Esophagus squamous epithelium (tissue), 5 donors: ENCODE measurements at places on chromosomes 16 and 17. TPM values are rescaled to one million over a fixed set of nuclear protein-coding genes. Genes with fewer than 3 reads are reported as not detected.

Gene RNF166
- total RNA-seq: 7.8 TPM

Gene PLA2G10
- total RNA-seq: not detected

Gene IL32
- total RNA-seq: 4.6 TPM

Gene KCNH6
- not detected for total RNA-seq

Gene RGS9
- total RNA-seq: 8.1 TPM

Gene CORO6
- total RNA-seq: 39.9 TPM

Gene TMEM100
- total RNA-seq: 3.1 TPM

Gene SRSF2
- 260 TPM for total RNA-seq

- no peak for DNase-seq
Observed at GRCh38 chr17:71071837-71072236, 902.5 kb downstream of the KCNJ2 start.

DNA sequence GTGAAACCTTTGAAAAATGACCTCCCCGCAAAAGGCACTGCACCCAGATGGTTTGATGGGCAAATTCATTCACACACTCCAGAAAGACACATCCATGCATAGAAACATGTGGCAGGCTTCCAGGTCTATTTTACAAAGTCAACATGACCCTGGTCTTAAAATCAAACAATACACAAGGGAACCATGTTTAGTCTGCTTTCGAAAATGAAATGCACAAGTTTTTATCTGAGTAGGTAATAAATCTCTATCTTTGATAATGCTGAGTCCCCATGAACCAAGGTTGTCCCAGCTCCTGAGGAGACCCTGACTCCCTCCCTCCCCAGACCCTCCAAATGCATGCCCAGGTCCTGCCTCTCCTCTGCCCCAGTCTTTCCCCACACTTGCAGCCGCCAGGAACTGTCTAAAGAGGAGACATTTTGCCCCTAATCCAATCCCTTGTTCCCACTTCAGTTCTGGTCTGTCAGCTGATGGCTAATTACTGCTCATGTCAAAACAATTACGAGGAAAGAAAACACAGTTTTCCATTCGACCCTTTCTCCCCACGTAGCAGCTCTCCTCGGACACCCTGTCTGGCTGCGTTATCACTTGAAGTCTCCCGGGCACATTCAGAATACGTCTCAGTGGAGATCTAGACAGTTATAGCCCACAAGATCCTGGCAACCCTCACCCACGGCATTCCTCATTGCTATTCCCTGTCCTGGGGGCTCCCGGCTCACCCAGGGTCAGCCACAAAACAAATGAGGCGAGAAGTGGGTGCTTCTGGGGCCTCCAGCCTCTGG lies 68.8 kb upstream of the RCVRN start:
- no peak for DNase-seq

GRCh38 chr17:77492446-77493237 lies 351.9 kb downstream of the SEC14L1 start:
- DNase-seq: no peak

- no peak for DNase-seq
Observed at GRCh38 chr16:67632415-67633172, 12.3 kb upstream of the CARMIL2 start.

GRCh38 chr17:77734371-77735080 lies 224.0 kb upstream of the TNRC6C start:
- DNase-seq: no peak

- DNase-seq: no peak
Observed at GRCh38 chr17:69268543-69269014, 40.0 kb upstream of the ABCA10 start.

- no peak for DNase-seq
Observed at GRCh38 chr17:50840311-50840851, 5.0 kb downstream of the WFIKKN2 start.

DNA sequence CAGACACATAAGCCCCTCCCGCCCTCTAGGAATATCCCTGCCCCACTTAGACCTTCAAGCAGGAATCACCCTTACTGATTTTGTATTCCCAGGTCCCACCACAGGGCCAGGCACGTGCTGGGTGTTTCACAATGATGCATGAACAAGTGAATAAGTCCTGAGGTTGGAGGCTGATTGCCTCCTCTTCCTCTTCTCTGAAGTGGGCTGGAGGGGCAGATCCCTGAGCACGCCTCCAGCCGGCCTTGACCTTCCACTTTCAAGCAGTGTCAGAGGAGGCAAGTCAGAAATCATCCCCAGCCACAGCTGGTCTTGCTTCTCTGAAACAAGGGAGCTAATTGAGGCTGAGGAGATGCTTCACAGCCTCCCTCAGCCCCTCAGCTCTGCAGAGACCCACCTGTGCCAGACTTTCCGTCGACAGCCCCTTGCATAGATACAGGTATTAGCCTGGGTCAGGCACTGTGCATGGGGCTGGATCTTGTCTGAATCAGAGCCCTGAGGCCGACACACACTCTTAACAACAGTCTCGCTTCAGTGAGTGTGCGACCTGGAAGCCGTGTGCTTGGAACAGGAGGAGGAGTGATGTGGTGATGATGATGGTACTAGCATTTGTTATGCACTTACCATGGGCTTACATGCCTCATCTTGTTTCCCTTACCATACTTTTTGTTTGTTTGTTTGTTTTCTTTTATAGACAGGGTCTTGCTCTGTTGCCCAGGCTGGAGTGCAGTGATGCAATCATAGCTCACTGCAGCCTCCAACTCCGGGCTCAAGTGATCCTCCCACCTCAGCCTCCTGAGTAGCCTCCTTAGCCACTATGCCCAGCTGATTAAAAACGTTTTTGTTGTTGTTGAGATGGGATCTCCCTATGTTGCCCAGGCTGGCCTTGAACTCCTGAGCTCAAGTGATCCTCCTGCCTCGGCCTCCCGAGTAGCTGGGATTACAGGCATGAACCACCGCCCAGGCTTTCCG lies 15.0 kb downstream of the MRM1 start:
- no peak for DNase-seq

GRCh38 chr16:68089067-68089466 lies 3.9 kb downstream of the NFATC3 start:
- no peak for DNase-seq

- DNase-seq: no peak
Observed at GRCh38 chr17:19538095-19539039, 4.7 kb downstream of the SLC47A1 start.

DNA sequence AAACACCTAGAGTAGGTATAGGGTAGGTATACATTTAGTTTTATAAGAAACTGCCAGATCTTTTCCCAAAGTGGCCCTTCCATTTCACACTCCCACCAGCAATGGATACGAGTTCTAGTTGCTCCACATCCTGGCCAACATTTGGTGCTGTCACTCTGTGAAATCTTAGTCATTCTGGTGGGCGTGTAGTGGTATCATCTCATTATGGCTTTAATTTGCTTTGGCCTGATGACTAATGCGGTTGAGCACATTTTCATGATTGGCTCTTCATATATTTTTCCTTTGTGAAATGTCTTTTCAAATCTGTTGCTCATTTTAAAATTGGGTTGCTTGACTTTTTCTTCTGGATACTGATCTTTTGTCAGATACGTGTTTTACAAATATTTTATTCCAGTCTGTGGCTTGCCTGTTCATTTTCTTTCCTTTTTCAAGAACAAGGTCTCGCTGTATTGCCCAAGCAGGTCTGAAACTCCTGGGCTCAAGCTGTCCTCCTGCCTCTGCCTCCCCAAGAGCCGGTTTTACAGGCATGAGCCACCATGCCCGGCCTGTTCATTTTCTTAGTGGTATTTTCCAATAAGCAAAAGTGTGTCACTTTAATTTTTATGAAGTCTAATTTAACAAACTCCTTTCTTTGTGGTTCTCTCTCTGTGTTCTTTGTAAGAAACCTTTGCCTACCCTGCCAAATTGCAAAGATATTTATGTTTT lies 192.4 kb downstream of the SEC14L1 start:
- no peak for DNase-seq

- no peak for DNase-seq
Observed at GRCh38 chr17:75587675-75588595, at the start of gene MYO15B. MYO15B (plus strand) TSS chr17:75587800; CDS start chr17:75588058, 258 bp downstream.

GRCh38 chr16:89131783-89132182 lies 38.1 kb downstream of the ACSF3 start:
- DNase-seq: no peak

DNA sequence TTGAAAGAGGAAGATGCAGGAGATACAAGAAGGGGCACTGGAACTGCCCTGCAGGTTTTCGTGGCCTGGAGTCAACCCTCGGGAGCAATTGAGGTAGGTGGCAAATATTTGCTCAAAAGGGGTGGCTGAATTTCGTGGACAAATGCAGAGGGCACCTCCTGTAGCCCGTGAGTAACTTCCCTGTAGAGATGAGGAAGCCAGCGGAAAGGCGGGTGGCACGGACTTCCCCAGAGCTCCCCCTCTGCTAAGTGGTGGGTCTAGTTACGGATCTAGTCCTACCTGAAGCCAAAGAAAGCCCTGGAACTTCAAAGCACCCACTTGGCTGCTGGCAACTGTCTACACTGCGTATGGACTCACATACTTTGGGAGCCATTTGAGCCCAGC lies 1.0 kb upstream of the ATP2C2 start:
- no peak for DNase-seq

DNA sequence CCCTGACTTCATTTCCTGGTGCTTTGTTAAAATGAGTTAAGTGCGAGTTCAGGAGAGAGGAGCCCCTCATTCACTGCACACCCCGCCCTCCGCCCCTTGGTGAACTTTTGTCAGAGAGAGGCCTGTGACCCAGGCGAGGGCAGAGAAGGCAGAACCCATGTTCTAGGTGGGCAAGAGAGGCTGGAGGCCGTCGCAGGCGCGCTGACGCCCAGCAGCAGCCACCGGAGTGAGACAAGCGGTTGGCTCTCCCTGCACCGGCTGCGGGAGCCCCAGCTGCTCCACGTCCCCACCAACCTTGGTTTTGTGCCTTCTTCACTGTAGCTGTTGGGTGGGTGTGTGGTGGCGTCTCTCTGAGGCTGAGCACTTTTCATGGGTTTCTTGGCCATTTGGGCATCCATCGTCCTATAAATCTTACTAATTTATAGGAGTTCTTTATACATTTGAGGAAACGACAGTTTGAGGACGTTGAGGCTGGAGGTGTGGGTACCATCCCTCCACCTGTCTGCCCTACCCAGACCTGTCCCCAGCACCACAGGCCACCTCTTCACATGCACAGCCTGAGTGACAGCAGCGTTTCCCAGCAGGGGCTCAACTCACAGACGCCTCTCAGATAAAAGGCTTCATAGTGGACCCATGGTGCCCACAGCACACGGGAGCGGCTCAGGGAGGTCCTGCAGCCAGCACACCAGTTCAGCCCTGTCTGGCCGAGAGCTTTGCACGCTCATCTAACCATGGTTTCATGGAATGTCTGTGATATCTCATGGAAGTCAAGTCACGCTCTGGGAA lies 45.2 kb upstream of the CBFA2T3 start:
- no peak for DNase-seq

- DNase-seq: no peak
Observed at GRCh38 chr17:18356624-18357023, 6.7 kb downstream of the SHMT1 start.

DNA sequence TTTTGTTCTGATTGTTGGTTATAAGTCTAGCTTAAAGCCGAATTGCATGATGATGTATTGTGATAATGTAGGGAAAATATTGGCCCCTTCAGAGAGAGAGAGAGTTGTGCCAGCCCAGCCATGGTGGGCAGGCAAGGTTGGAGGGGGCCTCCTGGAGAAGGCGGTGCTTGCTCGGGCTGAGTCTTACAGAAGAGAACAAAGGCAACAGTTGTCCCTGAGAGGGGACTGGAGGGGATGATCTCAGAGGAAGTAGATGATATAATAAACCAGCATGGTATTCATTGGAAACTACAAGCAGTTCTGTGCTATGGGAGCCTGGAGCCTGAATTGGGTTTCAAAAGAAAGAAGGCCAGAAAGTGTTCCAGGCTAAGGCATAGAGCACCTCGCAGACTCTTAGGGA lies 173.8 kb downstream of the RPTOR start:
- no peak for DNase-seq

DNA sequence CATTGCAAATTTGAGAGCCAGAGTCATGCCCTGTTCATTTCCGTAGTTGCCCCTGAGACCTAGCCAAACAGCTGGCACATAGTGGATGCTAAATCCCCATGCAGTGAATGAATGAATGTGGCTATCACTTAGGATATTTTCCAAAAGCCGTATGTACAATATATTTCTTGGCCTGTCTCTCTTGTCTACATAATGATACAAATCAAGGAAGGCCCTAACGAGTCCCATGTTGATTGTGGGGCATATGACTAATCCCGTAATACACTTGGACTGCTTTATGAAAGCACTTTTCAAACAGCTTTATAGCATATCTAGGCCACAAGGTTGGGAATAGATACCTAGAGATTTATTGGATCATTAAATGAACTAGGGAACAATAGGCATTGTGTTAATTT lies 478.0 kb downstream of the SLC39A11 start:
- no peak for DNase-seq

GRCh38 chr17:15966183-15966878 lies 21.4 kb downstream of the ADORA2B start:
- DNase-seq: no peak

- DNase-seq: no peak
Observed at GRCh38 chr17:81057079-81057730, 22.3 kb downstream of the BAIAP2 start.
